ENCODE measurements at places on chromosomes 13 and 19.

DNA sequence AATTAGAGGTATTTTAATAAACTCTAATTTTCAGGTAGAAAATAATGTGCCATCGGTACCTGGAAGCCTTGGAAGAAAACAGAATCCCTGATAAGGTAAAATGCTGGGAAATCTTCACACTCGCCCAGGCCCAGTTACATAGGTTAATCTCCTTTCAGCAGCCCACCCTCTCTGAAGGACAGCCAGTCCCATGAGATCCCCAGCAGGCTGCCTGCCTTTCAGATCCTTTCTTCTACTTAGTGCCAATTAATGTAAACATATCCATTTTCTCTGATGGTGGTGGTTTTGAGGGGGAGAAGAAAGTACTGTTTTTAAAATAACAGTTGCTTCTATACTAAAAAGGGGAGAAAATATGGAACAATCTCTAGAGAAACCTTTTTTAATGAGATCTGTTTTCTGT lies 12.2 kb downstream of the SMAD9 start:
- no peak for DNase-seq

DNA sequence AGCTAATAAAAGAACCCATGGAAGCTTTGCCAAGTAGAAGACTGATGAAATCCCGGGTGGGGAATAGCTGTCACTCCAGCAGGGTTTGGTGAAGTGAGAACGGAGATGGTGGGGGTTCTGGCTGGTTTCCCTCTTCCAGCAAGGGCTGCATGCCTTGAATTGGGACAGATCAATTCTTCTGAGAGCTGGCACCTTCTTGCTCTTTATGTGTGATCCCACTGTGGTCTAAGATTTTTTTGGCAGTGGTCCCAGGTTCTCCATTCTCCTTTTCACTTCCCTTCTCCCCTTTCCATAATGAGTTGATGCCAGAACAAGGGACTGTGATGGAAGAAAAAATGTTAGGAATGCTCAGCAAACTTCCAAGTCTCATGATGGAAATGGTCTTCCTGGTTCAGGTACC lies 50.0 kb downstream of the TNFSF11 start:
- no peak for DNase-seq

DNA sequence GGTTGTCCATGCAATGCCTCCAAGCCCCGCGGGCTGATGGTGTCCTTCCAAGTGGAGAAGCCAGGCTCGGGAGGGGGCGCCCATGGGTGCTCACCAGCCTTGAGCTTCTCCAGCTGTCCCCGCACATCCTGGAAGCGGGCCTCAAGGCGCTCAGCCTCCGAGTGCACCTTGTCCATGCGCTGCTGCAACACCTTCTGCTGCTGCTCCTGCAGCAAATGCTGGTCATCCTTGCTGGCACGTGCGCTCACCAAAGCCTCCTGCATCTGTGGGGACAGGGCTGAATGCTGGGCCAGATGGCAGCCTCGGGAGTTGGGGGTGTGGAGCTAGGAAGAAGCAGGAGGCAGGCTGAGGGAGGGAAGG lies 22.8 kb upstream of the EMP3 start:
- no peak for DNase-seq

- DNase-seq: no peak
Observed at GRCh38 chr19:55674459-55674840, 576 bp upstream of the EPN1 start.

GRCh38 chr19:54188215-54188871 lies 1.0 kb downstream of the MBOAT7 start:
- DNase-seq: no peak

- no peak for DNase-seq
Observed at GRCh38 chr19:11423791-11424181, 4.7 kb upstream of the RGL3 start.

DNA sequence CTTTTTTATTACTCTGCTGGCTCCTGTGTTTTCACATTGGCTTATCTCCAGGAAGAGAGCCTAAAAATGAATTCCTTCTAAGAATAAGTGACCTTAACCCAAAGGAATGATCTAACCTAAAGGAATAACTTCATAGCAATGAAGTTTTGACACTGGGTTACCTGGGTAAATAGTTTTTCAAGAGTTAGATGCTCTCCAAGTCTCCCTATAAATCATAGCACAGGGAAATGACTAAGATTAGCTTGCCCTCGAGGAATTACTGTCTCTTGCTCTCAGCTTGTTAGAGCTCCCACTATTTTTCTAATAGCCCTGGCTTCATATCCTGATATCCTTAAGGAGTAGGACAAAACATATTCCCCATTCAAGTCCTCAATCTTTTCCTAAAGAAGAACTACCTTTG lies 66.3 kb downstream of the SPRY2 start:
- no peak for DNase-seq
